ENCODE measurements at places on chromosomes 5 and 9. TPM values are rescaled to one million over a fixed set of nuclear protein-coding genes. Genes with fewer than 3 reads are reported as not detected.

GRCh38 chr9:33263131-33264002, 1.1 kb downstream of the BAG1 start:
- DNase-seq: no peak

- DNase-seq: no peak
Observed at GRCh38 chr5:40841068-40841805, at the start of gene CARD6. Gene CARD6, plus strand, starts transcription at chr5:40841367. Its CDS starts 16 bp downstream, at chr5:40841383.

DNA sequence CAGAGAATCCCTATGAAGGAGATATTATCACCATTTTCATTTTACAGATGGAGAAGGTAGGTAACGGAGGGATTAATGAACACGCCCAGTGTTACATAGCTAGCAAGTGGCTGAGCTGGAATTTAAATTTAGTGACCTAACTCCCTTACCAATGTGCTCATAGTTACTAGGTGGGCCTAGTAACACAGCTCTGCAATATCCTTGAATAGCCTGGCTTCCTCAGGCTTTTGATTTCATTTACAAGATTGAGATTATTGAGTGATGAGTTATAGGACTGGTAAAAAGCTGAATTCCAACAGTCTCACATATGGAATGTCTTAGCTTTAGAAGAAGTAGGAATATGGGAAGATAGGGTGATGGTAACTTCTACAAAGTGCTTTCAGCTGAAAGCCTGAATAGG, 336.3 kb upstream of the KIF2A start:
- DNase-seq: no peak

GRCh38 chr9:19127871-19128500, 694 bp upstream of the PLIN2 start:
- DNase-seq: no peak

GRCh38 chr9:133008406-133008805, 22.4 kb upstream of the GTF3C5 start:
- no peak for DNase-seq

DNA sequence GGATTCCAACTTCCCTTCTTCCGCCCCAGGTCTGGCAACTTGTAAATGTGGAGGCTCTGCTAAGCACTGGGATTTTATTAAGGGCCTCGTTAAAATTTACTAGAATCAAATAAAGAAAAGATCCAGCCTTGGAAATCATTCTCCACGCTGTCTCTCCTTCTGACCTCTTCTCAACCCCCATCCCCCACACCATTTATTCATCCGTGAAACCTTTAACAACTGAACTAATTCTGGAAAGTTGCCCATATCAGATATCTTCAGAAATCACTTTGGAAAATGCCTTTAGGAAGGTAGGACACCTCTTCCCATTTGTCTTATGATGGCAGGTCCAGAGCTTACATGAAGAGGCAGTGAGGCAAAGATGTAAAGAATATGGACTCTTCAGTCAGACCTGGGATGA, 288.5 kb downstream of the SLIT3 start:
- no peak for DNase-seq

GRCh38 chr5:43515678-43516048, 715 bp upstream of the C5orf34 start:
- no peak for DNase-seq

Gene HSPB3
- not detected for polyA plus RNA-seq

DNA sequence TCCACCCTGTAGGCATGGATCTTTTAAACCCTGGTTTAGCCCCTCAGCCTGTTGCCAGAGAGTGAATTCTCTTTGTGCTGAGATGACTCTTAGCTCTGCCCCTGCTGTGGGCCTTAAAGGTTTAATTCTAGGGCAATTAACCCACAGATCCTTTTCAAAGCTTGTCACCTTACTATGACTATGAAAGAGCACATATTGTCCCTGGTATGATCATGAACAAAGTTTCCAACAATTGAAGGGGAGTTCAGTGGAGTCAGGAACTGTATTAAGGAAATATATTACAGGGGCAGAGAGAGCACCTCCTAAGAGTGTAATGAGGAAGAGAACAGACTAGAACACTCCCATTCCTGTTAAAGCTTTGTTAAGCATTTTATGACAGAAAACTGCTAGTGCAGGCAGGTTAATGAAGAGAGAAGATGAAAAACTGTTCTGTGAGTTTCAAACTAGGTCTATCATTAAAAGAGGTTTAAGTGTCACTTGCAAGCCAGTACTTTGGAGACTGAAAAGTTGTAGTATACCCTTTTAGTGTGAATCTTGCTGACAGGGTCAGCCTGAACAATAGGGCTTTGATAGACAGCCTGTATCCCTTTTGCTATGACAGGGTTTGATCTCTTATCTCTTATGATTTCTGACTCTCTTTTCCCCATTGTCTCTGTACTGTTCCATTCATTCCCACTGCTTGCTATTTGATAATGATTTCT, 104.2 kb upstream of the ELL2 start:
- DNase-seq: no peak

All from left renal pelvis (tissue), 4 donors.